ENCODE measurements at places on chromosomes 7 and 10. TPM values are rescaled to one million over a fixed set of nuclear protein-coding genes. Genes with fewer than 3 reads are reported as not detected.

The OIT3 gene
- 0.06 TPM for total RNA-seq

The ABHD11 gene
- 25.9 TPM for total RNA-seq

The ADAM12 gene
- 4.0 TPM for total RNA-seq

The FRG2B gene
- total RNA-seq, result 0.14 TPM

The SFRP4 gene
- total RNA-seq, result 4.3 TPM

The CTAGE4 gene
- not detected for total RNA-seq

The RAB19 gene
- not detected for total RNA-seq

The OR6V1 gene
- total RNA-seq, result not detected

The GJD4 gene
- total RNA-seq, result not detected

The CASTOR2 gene
- total RNA-seq, result 3.6 TPM

The ASB10 gene
- total RNA-seq, result not detected

The CNNM1 gene
- total RNA-seq, result 22.8 TPM

The TAF5 gene
- 3.4 TPM for total RNA-seq

The TBXAS1 gene
- 15.6 TPM for total RNA-seq

The JAKMIP3 gene
- total RNA-seq, result 1.1 TPM

The PPP1R17 gene
- not detected for total RNA-seq

The HOGA1 gene
- total RNA-seq, result 2.9 TPM

The NPS gene
- not detected for total RNA-seq

The HYAL4 gene
- not detected for total RNA-seq

The CYP3A5 gene
- 1.1 TPM for total RNA-seq

The HOXA9 gene
- 0.41 TPM for total RNA-seq

The NACAD gene
- 0.25 TPM for total RNA-seq

The C10orf143 gene
- total RNA-seq, result 0.86 TPM

The LMOD2 gene
- not detected for total RNA-seq

The GDI2 gene
- total RNA-seq, result 189 TPM

The ECHDC3 gene
- total RNA-seq, result 10.4 TPM

The UMAD1 gene
- 10.5 TPM for total RNA-seq

The GATA3 gene
- 4.4 TPM for total RNA-seq

The IFIT1B gene
- total RNA-seq, result not detected

The UPK3BL2 gene
- 3.4 TPM for total RNA-seq
